ENCODE measurements at places on chromosomes 2 and 18.

- DNase-seq, result no peak
These were observed 255.8 kb upstream of the LRRTM1 start for GRCh38 chr2:80560326-80560725.

DNA sequence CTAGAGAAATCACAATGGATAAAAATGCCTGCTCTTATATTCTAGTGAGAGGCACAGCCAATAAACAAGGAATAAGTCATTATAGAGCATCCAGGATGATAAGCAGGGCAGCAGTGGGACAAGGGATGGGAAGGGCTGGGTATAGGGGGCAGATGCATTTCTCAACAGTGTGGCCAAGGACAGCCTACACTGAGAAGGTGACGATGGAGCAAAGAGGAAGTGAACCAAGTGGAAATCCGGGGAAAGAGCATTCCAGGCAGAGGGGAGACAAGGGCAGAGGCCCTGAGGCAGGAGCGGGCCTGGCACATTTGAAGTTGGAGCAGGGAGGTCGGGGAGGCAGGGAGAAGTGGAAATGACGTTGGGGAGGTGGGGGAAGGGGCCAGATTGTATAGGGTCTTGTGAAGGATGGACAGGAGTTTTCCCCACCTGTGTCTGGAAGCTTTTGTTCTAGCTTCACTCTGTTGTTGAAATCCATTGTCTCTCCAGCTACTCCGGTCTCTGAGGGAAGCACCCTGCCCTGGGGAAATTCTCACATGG is 17.6 kb downstream of the TMEM177 start:
- DNase-seq, result no peak

DNA sequence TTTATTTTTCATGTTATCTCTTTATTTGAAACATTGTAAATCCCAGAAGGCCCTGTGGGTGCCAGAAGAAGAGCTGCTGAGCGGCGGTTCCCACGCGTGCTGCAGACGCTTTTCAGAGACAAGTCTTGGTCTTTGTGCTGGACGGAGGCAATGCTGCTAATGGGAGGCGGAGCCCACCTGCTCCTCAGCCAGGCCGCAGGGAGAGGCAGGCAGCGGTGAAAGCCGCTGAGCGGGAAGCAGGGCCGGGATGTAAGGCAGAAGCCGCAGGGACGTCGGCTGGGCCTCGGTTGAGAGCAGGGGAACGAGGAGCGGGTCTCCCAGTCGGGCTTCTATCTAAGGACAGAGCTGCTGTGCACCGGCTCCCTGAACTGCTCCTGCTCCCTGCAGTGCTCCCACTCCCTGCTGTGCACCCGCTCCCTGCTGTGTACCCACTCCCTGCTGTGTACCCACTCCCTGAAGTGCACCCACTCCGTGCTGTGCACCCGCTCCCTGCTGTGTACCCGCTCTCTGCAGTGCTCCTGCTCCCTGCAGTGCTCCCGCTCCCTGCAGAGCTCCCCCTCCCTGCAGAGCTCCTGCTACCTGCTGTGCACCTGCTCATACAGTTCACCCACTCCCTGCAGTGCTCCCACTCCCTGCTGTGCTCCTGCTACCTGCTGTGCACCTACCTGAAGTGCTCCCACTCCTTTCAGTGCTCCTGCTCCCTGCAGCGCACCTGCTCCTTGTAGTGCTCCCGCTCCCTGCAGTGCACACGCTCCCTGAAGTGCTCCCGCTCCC is 16.4 kb downstream of the TMEM18 start:
- no peak for DNase-seq

GRCh38 chr18:30004965-30005364 is 1037.6 kb downstream of the DSC3 start:
- no peak for DNase-seq

DNA sequence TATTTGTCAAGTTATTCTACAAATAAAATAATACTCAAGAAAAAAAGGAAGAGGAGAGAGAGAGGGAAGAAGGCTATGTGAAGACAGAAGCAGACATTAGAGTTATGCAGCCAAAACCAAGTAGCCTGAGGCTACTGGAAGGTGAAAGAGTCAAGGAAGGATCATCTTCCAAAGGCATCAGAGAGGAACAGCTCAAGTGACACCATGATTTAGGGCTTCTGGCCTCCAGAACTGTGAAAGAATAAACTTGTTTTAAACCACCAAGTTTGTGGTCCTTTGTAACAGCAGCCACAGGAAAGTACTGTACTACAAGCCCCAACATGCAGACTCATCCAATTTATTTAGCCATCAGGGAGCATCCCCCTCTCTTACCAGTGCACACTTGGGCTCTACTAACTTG is 788.5 kb upstream of the LRRTM1 start:
- no peak for DNase-seq

- DNase-seq, result no peak
These were observed 1.7 kb downstream of the ALLC start for GRCh38 chr2:3659447-3660432.

DNA sequence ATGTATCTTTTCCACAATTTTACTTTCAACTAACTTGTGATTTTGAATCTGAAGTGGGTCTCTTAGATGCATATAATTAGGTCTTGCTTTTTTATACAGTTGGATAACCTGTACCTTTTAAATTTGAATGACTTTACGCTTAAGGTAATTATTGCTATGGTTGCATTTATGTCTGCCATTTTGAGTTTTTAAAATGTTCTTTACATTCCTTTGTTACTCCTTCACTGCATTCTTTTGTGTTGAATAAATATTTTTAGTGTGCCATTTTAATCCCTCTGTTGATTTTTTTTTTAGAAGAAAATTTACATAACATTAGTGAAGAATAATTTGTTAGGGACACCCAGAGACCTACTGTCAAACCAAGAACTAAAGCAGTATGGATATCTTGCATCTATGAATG is 65.3 kb downstream of the BIRC6 start:
- no peak for DNase-seq

- no peak for DNase-seq
These were observed 28.7 kb upstream of the ATP8B1 start for GRCh38 chr18:57831597-57832377.

GRCh38 chr2:118994172-118994700 is 52.2 kb downstream of the MARCO start:
- no peak for DNase-seq

GRCh38 chr2:237568121-237568660 is 1.8 kb downstream of the PRLH start:
- DNase-seq, result no peak

DNA sequence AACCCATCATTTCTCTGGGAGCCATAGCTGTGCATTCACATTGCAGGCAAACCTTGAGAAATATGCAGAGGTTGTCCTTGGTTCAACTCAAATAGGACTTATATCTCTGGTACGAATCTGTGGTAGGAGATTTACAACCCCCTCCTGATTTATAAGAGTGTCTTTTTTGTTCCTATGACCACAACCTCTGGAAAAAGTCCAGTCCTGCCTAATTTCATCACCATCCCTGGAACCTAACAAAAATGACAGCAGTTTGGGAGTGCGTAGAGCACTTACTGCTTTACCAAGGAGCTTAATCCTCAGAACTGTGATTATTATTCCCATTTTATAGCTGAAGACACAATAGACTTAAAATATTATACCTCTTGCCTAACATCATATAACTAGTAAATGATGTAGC is 66.5 kb downstream of the VWC2L start:
- DNase-seq, result no peak

- DNase-seq, result no peak
These were observed 131.3 kb upstream of the UNC80 start for GRCh38 chr2:209640358-209640757.

DNA sequence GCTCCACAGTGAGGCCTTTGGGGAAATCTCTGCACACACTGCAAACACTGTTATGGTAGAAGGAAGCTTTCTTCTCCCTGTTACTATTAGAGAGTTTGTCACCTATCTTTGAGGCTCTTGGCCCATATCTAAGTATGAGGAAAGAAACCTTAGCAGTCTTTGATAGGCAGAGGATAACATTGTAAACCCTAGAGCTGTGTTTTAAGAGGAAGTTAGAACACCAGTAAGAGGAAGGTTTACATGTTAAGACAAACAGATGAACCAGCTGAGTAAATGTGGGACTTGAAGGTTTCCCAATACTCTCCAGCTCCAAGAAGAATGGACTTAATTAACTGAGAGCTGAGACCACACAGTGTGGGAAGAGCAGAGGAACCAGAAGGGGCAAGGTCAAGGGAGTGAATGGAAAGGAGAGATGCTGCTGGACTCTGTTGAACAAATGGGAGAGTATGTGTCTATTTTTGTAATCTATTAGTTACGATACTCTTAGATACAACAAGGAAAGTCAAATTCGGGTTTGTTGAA is 257.0 kb downstream of the DPP10 start:
- DNase-seq, result no peak

GRCh38 chr18:44682201-44682870 is 1.6 kb downstream of the SETBP1 start:
- no peak for DNase-seq

- DNase-seq, result no peak
These were observed 13.9 kb downstream of the BMP10 start for GRCh38 chr2:68857202-68857845.

- DNase-seq, result peak; percentile 41
These were observed 132.3 kb upstream of the DLX2 start for GRCh38 chr2:172234716-172235691.

- DNase-seq, result no peak
These were observed 823.8 kb upstream of the NRXN1 start for GRCh38 chr2:51855683-51856082.

DNA sequence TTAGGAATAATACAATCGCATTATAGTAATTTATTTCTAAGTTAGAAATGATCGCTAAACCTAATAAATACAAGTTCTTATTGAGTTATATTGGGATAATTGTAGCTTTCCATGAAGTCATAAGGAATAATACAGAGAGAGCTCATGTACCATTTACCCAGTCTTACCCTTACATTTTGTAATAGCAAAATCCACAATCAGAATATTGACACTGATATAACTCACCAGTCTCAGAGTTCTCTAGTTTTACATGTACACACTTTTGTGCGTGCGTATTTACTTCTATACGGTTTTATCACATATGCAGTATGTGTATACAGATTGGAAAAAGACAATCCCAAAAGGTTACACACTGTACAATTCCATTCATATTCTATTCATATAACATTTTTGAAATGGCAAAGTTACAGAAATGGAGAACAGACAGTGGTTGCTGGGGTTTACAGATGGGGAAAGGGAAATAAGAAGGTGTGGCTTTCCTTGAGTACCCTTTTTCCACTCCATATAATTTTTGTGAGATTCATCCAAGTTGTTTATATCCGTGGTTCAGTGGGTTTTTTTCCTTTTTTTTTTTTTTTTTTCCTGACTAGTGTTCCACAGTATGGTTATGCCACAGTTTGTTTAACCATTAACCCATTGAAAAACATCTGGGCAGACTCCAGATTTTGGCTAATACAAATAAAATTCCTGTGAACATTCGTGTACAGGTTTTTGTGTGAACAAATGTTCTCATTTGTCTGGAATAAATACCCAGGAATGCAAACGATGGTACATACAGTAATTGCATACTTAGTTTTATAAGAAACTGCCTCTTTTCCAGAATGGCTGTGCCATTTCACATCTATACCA is 117.2 kb downstream of the HNMT start:
- DNase-seq, result no peak

DNA sequence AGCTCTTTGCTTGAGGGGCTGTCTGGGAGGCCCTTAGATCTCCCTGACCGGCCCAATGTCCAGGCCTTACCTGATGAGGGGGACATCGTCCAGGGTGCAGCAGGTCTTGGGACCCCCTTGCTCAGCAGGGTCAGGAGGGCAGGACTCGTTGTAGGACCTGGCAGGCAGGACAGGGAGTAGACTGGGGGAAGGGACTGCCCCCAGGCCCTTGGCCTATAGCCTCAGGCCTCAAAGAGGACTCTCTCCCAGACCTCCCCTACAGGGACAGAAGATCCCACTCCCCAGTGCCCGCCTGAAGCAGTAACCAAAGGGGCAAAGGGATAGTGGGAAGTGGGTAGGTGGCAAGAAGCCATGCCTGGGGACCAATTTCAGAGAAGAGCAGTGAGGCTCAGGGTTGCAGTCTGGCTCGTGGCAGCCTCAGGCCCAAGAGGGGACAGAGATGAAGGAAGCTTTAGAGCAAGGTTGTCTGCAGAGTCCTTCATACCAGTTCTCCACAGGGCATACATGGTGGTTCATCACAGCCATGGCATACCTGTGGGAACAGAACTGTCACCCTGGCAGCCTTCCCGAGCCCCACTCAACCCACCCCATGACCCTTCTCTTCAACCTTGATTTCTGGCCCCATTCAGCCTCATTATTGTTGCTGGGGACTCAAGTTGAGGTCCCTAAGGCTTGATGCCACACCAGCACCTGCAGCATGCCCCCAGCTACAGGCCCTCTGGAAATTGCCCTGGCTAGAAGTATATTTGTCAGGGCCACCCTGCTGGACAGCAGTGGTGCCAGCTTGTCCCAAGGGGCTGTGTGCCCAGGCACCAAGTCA is 1.3 kb downstream of the TMEM150A start:
- DNase-seq, result no peak

DNA sequence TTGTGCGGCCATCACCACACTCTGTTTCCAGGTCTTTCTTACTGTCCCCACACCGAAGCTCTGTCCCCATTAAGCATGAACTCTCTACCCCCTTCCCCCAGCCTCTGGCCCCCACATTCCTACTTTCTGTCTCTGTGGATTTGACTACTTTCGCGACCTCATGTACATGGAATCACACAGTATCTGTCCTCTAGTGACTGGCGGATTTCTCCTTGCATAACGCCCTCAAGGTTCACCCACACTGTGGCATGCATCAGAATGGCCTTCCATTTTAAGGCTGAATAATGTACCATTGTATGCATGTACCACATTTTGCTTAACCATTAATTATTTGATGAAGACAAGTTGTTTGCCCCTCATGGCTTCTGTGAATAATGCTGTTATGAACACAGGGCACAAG is 467.6 kb upstream of the HS6ST1 start:
- no peak for DNase-seq

GRCh38 chr2:12469141-12469561 is 247.6 kb upstream of the TRIB2 start:
- DNase-seq, result no peak

- no peak for DNase-seq
These were observed 608.7 kb upstream of the REG3G start for GRCh38 chr2:78416625-78417300.

DNA sequence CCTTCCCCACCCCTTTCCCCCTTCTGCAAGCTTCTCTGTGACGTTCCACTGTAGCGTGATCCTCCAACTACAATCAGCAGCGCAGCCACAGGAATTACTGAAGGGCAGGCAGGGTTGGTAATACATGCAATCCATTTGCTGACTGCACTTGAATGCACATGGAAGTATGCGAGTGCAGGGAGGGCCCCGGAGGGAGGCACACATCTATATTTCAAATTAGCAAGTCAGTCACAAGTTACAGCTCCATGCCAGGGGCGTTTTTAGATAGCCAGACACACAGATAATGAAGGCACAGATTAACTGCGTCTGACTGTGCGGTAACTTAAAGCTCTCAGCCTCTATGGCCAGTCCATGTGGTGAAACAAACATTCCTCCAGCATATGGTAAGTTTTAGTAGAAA is 209.2 kb upstream of the GATA6 start:
- DNase-seq, result no peak

GRCh38 chr2:192560326-192560725 is 365.6 kb upstream of the TMEFF2 start:
- no peak for DNase-seq

GRCh38 chr2:236941551-236941950 is 144.1 kb upstream of the COPS8 start:
- DNase-seq, result no peak

Measured in NCI-H2081 treated with DMSO at 0.1 percent for 48 hours (cell line).